Activated CD8-positive, alpha-beta T cell treated with anti-CD3 and anti-CD28 coated beads, Interleukin-2, amount 10 ng/mL, durations not matched to agents 7 days and 5 days (primary cell): ENCODE measurements at places on chromosomes 16 and 17.
A peak's percentile ranks its signal among the peaks of the same experiment; 100 is the strongest.

- no peaks in the 10 kb centered on the region for H3K36me3 ChIP-seq
- H3K4me1 ChIP-seq: peaks cover 10% of the 10 kb centered on the region
- no peak overlapping the region for H3K27ac ChIP-seq
- no peak for DNase-seq
- no peak overlapping the region for H3K4me3 ChIP-seq
Measured at GRCh38 chr17:35942588-35943186, 826 bp downstream of the LYZL6 start.

DNA sequence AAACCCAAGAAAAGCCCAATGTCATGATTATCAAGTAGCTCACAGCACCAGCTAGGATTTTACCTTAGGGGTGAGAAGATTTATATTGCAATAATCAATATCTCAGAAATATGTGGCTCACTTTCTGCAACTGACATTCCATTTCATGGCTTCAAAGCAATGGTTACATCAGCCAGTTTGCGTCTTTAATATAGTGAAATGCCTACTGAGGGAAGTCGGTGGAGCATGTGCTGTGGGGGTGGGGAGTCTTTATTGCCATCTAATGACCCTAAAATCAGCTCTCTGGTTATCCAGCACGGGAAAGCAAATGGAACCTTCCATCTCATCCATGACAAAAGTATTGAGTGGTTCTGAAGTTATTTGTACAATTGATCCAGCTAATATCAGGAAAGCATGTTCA lies 395.5 kb downstream of the CA10 start:
- H3K4me3 ChIP-seq: no peak overlapping the region
- DNase-seq: no peak
- H3K36me3 ChIP-seq: no peaks in the 10 kb centered on the region
- no peak overlapping the region for H3K27ac ChIP-seq

GRCh38 chr16:10412935-10413601 lies 27.2 kb downstream of the ATF7IP2 start:
- H3K4me1 ChIP-seq: peaks cover 3% of the 10 kb centered on the region
- no peaks in the 10 kb centered on the region for H3K27me3 ChIP-seq
- DNase-seq: no peak
- H3K4me3 ChIP-seq: no peak overlapping the region
- H3K27ac ChIP-seq: no peak overlapping the region

DNA sequence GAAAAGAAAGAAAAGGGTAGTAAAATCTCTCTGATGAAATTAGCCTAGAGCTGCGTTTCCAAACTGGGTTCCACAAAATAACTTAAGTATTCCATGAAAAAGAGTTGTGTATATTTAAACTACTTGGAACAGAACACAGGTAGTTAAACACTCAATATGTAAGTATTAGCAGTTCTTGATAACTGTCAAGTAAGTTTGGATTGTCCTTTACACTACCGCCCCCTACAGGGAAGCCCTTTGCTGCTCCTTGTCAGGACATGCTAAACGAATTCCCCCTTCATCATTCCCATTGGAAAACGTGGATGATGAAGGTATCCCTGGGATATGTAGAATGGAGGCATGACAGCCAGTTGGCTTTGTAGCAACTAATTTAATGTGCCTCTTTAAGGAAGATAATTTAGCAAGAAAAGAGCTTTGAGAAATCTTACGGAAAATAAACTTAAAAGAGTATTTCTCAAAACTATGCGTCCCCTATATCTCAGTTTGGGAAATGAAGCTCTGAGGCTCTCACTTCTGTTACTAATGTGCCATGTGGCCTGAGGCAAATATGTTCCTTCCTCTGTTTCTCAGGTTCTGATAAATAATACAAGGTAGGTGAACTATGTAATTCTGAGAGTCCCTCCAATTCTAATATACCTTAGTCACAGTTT lies 18.8 kb downstream of the NCBP3 start:
- no peaks in the 10 kb centered on the region for H3K27me3 ChIP-seq
- H3K27ac ChIP-seq: no peak overlapping the region
- DNase-seq: peak; percentile 83
- H3K36me3 ChIP-seq: peaks cover 47% of the 10 kb centered on the region

DNA sequence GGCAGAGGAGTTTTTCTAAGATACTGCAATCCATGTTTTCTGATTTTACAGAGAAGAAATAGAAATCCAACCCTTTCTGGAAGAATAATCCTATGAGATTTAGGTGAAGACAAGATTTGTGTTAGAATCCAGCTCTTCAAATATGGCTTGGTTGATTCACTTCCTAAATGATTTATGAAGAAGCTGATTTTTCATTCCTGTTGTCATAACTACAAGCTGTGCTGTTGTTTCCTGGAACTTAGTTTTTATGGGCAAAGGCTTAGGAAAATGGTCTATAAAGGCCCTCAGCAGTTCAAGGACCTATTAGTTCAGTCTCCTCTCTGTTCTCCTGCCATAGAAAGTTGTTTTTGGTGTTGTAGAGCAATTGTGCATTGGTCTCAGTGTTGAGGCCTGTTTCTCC lies 174.2 kb upstream of the FAM20A start:
- H3K36me3 ChIP-seq: no peaks in the 10 kb centered on the region
- no peak for DNase-seq
- H3K4me1 ChIP-seq: peaks cover 5% of the 10 kb centered on the region
- H3K4me3 ChIP-seq: no peak overlapping the region

DNA sequence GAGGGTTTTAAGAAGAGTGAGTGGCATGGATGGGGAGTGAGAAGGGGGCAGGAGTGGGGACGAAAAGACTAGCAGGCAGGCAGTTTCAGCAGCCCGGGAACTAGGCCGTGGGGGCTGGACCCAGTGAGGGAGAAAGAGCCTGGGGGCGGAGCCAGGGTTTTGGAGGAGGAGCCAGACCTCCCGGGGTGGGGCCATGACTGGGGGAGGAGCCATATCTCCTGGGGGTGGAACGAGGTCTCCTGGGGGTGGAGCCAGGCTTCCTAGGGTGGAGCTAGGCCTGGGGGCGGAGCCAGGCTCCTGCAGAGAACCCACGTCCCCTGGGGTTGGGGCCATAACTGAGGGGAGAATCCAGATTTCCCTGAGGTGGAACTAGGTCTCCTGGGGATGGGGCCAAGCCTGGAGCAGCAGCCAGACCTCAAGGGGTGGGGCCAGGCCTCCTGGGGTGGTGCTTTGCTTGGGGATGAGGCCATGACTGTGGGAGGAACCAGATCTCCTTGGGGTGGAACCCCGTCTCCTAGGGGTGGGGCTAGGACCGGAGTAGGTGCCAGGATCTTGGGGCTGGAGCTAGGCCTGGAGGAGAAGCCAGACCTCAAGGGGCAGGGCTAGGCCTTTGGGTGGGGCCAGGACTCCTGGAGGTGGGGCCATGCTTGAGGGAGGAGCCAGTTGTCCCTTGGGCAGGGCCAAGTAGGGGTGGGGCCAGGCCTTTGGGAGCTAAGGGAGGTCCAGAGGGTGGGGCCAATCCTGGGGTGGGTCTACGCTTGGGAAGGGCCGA lies 41.7 kb upstream of the JPH3 start:
- peaks cover 9% of the 10 kb centered on the region for H3K27me3 ChIP-seq
- H3K27ac ChIP-seq: no peak overlapping the region
- no peak for DNase-seq
- H3K4me3 ChIP-seq: no peak overlapping the region
- H3K4me1 ChIP-seq: no peaks in the 10 kb centered on the region

- H3K4me3 ChIP-seq: no peak overlapping the region
- DNase-seq: no peak
- H3K4me1 ChIP-seq: peaks cover 3% of the 10 kb centered on the region
- H3K27ac ChIP-seq: no peak overlapping the region
- H3K36me3 ChIP-seq: no peaks in the 10 kb centered on the region
- H3K27me3 ChIP-seq: peaks cover 8% of the 10 kb centered on the region
Measured at GRCh38 chr17:55576237-55576995, 65.2 kb upstream of the SMIM36 start.

DNA sequence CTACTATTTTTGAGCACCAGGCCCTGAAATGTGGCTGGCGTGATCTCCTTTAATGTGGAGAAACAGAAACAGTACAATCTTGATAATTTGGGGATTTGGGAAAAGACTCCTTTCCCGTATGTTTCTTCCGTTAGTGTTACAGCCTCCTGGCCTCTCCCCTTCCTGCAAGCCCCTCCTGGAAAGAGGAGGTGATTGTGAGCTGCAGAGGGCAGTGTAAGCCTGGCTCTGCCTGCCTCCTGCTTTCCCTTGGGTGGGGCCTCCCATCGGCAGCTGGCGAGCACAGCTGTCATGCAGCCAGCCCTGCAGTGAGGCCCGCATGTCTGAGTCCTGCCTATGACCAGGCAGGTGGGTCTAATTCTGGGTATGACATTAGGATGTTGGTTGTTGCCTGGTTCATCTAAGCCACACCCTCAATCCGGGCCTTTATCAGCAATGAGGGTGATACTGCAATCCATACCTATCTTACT lies 48.7 kb upstream of the WSB1 start:
- peaks cover 13% of the 10 kb centered on the region for H3K4me1 ChIP-seq
- no peak overlapping the region for H3K4me3 ChIP-seq
- peaks cover 12% of the 10 kb centered on the region for H3K27me3 ChIP-seq
- H3K27ac ChIP-seq: no peak overlapping the region
- H3K36me3 ChIP-seq: no peaks in the 10 kb centered on the region
- peak; percentile 62 for DNase-seq

GRCh38 chr17:29394761-29395160 lies 4.6 kb downstream of the TAOK1 start:
- peaks cover 29% of the 10 kb centered on the region for H3K4me1 ChIP-seq
- H3K27ac ChIP-seq: no peak overlapping the region
- DNase-seq: no peak
- no peak overlapping the region for H3K4me3 ChIP-seq
- H3K27me3 ChIP-seq: no peaks in the 10 kb centered on the region
- peaks cover 34% of the 10 kb centered on the region for H3K36me3 ChIP-seq

- no peak overlapping the region for H3K27ac ChIP-seq
- no peak overlapping the region for H3K4me3 ChIP-seq
- no peak for DNase-seq
- no peaks in the 10 kb centered on the region for H3K27me3 ChIP-seq
Measured at GRCh38 chr17:56425483-56425882, 168.0 kb upstream of the NOG start.

DNA sequence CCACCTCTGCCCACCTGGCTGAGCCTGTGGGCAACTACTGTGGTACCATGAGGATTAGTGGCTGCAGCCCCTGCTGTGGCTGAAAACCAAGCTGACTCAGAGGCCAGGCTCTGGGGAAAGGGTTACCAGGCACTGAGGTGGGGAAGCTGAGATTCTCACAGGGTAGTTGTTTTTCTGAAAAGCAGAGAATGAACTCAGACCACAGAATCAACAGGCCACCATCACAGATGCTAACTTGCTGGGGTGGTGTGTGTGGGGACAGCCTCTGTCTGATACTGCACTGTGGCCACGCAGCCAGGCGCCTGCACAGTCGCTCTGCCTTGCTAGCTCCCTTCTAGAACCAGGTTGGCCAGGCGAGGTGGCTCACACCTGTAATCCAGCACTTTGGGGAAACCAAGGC lies 28.8 kb downstream of the NPLOC4 start:
- peaks cover 18% of the 10 kb centered on the region for H3K4me1 ChIP-seq
- no peak overlapping the region for H3K27ac ChIP-seq
- no peak overlapping the region for H3K4me3 ChIP-seq
- DNase-seq: no peak
- H3K27me3 ChIP-seq: no peaks in the 10 kb centered on the region
- H3K36me3 ChIP-seq: peaks cover 58% of the 10 kb centered on the region

- H3K4me3 ChIP-seq: no peak overlapping the region
- DNase-seq: no peak
- peaks cover 54% of the 10 kb centered on the region for H3K36me3 ChIP-seq
- no peak overlapping the region for H3K27ac ChIP-seq
- H3K27me3 ChIP-seq: no peaks in the 10 kb centered on the region
- H3K4me1 ChIP-seq: peaks cover 14% of the 10 kb centered on the region
Measured at GRCh38 chr16:4833584-4833983, 13.5 kb downstream of the GLYR1 start.

DNA sequence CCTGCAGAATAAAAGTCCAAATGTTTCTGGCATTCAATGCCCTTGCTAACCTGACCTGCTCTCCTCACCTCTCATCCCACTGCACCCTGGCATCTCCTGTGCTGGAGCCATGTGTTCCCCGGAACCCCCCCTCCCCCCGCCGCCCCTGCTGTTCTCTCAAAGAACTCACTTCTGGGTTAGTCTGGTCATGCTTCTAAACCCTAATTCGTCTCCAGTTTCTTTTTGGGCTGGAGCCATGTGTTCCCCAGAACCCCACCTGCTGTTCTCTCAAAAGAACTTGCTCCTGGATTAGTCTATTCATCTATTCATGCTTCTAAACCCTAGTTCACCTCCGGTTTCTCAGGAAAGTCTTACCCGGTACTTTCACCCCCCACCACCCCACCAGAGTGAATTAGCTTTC lies 808 bp upstream of the ALOX15 start:
- no peak overlapping the region for H3K27ac ChIP-seq
- no peaks in the 10 kb centered on the region for H3K36me3 ChIP-seq
- DNase-seq: no peak
- H3K4me3 ChIP-seq: no peak overlapping the region

- no peak overlapping the region for H3K4me3 ChIP-seq
- H3K27me3 ChIP-seq: peaks cover 2% of the 10 kb centered on the region
- DNase-seq: no peak
- no peaks in the 10 kb centered on the region for H3K36me3 ChIP-seq
- no peak overlapping the region for H3K27ac ChIP-seq
Measured at GRCh38 chr16:16850274-16850673, 471.3 kb downstream of the NPIPA7 start.

DNA sequence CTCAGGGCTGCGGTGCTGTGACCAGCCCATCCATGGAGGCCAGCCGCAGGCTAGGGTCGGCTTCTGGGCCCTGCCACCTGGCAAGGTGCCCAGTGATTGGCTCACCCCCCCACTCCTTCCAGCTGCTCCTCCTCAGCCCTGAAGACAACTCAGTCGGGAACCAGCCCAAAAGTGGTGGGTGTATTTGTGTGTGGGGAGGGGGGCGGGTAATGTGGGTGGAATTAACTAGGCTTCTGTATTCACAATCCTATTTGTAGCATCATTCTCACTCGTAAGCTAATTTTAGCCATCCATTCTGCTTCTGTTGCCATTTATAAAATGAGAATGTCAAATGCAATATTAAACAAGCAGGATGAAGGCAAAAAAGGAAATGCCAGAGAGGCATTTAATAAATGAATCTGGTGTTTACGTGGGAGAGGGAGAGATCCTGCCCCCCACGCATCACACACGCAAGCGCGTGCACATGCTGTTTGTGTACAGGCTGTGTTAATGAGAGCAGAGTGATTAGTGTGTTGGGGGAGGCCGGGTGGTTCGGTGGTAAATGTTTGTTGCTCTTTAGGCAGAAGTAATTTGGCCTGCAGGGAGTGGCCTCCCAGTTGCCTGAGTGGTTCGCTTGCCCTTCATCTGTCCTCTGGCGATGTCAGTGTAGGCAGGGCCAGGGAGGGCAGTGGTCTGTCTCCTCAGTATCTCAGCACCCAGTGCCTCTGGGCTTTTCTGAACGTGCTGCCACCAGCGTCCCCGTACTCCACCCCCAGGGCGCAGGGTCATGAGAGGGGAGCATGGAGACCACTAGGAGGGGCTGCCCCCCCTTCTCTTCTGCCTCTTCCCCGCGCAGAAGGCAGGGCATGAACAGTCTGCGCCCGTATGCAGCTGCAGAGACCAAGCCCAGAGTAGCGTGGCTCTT lies 140.1 kb downstream of the CCDC182 start:
- peaks cover 35% of the 10 kb centered on the region for H3K36me3 ChIP-seq
- H3K4me3 ChIP-seq: peak overlapping the region; percentile 73
- H3K27me3 ChIP-seq: no peaks in the 10 kb centered on the region
- peaks cover 99% of the 10 kb centered on the region for H3K4me1 ChIP-seq

GRCh38 chr16:24041834-24042631 lies 206.2 kb downstream of the PRKCB start:
- H3K4me3 ChIP-seq: no peak overlapping the region
- H3K27me3 ChIP-seq: no peaks in the 10 kb centered on the region
- no peak overlapping the region for H3K27ac ChIP-seq
